ENCODE measurements at places on chromosomes 6 and 20.

- no peak for DNase-seq
These were observed 59.9 kb downstream of the EYA2 start for GRCh38 chr20:46954490-46955038.

- DNase-seq: no peak
These were observed 1.4 kb upstream of the RBPJL start for GRCh38 chr20:45305262-45305661.

DNA sequence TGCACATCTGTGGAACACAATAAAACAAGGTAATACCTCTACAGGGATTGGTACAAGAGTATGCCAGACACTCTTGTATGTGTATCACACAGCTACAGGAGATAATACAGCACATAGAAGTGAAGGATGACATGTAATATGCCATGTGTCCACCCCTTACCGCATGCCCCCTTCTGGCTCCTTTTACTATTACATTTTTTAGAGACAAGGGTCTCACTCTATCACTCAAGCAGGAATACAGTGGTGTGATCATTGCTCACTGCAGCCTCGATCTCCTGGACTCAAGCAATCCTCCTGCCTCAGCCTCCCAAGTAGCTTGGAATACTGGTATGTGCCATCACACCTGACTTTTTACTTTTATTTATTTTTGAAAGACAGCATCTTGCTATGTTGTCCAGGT, 4.2 kb upstream of the NCR3 start:
- DNase-seq: peak; percentile 49

- no peak for DNase-seq
These were observed 102.7 kb downstream of the TSHZ2 start for GRCh38 chr20:53074811-53075314.

DNA sequence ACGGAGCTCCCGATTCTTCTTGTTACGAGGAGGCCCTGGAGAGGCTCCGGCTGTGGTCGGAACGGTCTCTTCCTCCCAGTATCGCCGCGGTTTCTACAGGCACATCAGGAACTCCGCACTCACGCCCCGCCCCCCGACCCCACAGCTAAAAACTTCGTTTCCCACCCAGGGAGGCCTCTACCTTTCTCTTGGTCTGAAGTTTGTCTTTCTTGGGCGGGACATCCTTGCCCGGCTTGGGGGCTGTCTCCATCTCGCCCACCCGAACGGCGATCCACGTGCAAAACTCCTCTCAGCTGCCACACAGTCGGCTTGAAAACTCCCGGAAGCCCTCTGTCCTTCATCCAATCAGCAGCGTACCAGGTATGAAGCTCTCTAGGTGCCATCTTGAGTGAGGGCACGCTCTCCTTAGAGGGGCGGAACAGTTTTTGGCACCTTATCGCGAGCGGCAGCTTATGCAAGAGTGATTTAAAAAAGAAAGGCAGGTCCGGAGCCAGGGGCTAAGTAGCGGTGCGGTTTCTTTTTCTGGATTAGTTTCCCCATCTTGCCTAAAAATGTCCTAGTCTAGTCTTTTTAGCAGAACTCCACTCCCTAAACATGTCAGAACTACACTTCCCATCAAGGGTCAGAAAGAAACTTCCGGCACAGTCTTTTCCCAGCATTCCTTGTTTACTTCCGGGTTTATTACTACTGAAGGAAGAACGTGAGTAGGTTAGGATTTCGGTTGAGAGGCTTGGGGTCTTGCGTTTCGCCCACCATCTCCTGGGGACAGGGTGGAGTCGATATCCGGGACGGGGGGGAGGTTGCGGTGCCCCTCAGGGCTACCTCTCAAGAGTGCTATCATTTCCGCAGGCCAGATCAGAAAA, at the start of the genes PFDN6 and WDR46:
Gene PFDN6, plus strand, starts transcription at position 681 of the 863 bp plus-strand sequence. CDS start 256 bp downstream, outside the sequence.
Gene WDR46, minus strand, starts transcription at position 319 of the 863 bp plus-strand sequence. Its CDS starts 69 bp downstream, at position 250.
- peak; percentile 87 for DNase-seq

- no peak for DNase-seq
These were observed 3.7 kb downstream of the GDF5 start for GRCh38 chr20:35434085-35435005.

GRCh38 chr6:18266523-18266912, 2.2 kb upstream of the DEK start:
- DNase-seq: no peak

GRCh38 chr20:11445161-11445560, 472.5 kb upstream of the BTBD3 start:
- no peak for DNase-seq

DNA sequence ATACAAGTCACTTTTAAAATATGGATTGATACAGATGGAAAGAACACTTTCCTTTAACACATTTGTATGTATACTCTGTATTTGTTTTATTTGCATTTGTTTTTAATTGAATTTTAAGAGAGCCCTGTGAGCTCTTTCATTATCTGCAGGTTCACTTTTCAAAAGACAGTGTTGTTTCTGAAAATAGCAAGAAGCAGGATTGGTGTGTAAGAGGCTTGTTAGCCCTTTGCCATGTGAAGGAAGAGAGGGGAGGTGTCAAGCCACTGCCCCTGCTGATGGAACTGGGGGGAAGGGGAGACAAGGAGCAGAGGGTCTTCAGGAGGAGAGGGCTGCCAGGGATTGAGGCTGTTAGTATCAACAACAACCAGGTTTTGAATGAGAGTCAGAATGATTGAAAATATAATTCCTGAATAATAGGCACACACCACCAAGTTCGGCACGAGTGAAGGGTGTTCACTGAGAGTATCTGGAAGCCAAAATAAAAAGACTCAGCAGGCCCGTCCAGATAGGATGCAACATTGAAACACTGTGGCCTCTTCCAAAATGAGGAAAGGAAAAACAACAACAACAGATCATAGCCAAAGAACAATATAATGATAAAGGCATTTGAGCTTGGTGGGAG, 12.6 kb upstream of the PBOV1 start:
- no peak for DNase-seq

GRCh38 chr20:51076786-51077685, 54.1 kb upstream of the KCNG1 start:
- no peak for DNase-seq

- no peak for DNase-seq
These were observed 15.8 kb downstream of the REPS1 start for GRCh38 chr6:138972226-138972665.

- no peak for DNase-seq
These were observed 70.3 kb downstream of the PRDM1 start for GRCh38 chr6:106156413-106156812.

- no peak for DNase-seq
These were observed 24.8 kb downstream of the BACH2 start for GRCh38 chr6:90271831-90272230.

DNA sequence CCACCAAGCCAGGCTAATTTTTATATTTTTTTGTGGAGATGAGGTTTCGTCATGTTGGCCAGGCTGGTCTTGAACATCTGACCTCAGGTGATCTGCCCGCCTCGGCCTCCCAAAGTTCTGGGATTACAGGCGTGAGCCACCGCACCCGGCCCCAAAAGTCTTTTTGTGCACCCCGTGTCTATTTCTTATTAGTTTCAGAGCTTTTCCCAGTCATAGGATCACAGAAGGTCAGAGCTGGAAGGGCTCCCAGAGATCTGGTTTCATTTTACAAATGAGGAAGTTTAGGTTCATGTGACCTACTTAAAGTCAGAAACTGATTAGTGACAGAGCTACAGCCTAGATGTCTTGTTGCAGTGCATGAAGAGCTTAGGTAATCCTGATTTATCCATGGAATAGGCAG, 1.6 kb upstream of the OGFRL1 start:
- DNase-seq: no peak

DNA sequence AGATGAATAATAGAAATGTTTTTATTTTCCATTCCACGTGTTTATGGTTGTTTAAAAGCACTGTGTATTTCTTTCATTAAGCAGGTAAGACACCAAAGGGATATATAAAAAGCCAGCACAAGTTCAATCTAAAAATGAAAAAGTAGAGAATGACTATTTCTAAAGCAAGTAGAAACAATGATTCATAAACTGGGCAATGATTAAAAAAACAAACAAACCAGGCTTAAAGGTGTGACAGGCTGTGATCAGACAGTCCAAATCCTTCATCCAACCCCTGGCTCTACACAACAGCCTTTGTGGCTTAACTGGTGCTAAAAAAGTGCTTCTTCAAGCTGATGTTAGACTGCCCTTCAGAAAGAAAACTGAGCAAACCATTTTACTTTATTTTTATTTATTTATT, 45.7 kb upstream of the TSHZ2 start:
- no peak for DNase-seq

Measured in activated CD4-positive, alpha-beta memory T cell treated with anti-CD3 and anti-CD28 coated beads, Interleukin-2, amount 10 ng/mL, durations not matched to agents 7 days and 5 days (primary cell).